ENCODE measurements at places on chromosomes 6 and 20. TPM values are rescaled to one million over a fixed set of nuclear protein-coding genes. Genes with fewer than 3 reads are reported as not detected.

GRCh38 chr6:100620085-100620840 is 155.5 kb upstream of the SIM1 start:
- DNase-seq: no peak

DNA sequence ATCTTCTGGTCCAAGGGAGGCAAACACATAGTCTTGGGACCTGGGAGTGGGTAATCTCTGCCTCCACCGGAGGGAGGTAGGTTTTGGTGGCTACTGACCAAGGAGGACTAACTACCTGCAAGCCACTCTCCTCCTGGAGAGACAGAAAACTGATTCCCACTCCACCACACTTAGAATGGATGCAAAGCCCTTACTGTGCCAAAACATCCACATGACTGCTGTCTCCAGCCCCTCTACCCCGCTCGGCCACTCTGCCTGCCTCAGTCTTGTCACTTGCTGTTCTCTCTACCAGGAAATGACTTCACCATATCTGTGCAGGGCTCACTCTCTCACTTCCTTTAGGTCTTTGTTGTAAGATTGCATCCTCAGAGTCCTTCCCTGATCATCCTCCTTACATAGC is 129.5 kb upstream of the ARG1 start:
- DNase-seq: no peak

The PHACTR1 gene
- total RNA-seq: 3.6 TPM

DNA sequence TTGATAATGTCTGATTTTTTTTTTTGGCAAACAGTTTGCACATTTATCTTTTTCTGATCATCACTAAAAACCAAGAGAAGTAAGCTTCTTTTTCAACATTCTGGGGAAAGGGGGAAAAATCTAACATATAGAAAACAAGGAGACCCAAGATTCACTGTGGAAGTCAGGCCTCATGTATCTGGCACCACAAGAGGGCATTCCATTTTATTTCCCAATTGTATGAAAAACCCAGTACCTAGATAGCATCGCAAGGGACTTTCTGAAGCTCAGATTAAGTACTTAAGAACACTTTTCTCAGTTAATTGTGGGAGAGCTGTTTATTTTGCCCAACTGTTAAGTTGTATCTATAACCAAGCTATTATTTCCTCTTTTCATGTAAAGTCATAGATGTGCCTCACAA is 152.9 kb downstream of the KLHL32 start:
- DNase-seq: no peak

The PBOV1 gene
- total RNA-seq: 2.2 TPM

GRCh38 chr6:147222160-147222838 is 18.1 kb downstream of the STXBP5 start:
- no peak for DNase-seq

DNA sequence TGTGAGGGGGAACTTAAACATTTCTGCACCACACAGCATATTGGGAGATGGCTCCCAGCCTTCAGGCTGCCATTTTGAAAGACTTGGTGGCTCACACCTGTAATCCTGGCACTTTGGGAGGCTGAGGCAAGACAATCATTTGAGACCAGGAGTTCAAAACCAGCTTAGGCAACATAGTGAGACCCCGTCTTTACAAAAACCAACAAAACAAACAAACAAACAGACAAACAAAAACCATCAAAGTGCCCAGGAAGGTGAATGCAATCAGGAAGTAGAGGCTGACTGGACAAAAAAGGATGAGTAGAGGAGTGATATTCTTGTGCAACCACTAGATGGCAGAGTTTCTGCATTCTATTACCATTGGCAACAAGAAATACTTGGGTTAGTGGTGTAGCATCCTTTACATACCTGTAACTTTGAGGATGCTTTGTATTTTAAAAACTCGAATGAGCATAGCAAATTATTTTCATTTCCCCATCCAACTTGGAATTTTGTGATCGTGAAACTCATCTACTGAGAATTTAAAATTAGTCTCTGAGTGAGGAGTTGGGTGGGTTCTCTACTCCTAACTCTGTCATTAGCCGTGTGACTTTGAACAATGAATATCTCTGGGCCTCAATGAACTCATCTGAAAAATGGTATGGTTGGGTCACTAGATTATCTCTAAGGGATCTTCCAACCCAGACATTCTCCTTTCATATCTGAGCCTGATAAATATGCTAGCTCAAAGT is 84.4 kb downstream of the CRYBG1 start:
- DNase-seq: peak; percentile 59

DNA sequence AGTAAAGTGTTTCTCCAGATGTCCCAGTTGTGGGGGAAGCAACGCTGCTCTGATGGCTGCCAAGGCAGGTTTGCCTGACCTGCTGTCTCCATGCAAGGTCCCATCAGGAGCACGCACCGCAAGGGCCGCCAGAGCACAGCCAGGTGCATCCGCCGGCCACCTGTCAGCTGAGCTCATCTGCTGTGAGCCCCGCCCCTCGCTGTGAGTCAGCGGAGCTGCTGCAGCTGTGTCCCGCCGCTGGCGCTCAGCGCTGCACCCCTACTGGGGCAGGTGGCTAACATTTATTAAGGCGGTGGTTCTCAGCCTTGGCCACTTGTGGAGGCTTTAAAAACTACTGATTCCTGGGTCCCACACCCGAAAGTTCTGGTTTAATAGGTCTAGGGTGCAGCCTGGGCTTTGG is 225.7 kb downstream of the UST start:
- DNase-seq: no peak

The TTLL9 gene
- total RNA-seq: 5.8 TPM

DNA sequence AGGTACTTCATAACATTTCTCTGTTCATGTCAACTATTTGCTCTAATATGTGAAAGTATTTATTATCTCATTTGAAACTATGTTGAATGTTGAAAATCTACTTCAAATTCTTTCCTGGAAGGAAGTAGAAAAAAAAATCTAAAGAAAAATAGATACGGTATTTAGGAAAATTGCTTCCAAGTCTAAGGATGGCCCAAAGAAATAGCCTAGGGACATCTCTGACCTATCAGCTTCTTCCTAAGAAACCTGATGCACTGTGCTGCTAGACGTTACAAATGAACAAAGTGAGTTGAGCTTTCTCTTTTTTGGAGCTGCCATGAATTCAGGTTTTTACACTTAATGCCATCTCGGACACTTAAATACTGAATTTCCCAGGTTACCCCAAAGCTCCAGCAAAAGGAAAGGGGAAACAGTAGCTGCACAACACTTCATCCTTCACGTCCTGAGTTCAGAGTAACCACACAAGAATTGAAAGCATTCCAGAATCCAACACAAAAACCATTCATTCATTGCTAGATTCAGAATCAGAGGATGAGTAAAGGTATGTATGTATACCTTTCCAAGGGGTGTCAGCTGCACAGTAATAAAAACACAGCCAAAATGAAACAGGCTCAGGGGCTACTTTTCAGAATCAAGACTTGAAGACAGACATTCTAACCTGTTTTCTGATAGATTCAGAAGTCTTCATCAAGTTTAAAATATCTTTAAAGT is 7.9 kb downstream of the RMND1 start:
- DNase-seq: no peak

GRCh38 chr20:56865055-56865454 is 235.9 kb downstream of the TFAP2C start:
- peak; percentile 53 for DNase-seq

DNA sequence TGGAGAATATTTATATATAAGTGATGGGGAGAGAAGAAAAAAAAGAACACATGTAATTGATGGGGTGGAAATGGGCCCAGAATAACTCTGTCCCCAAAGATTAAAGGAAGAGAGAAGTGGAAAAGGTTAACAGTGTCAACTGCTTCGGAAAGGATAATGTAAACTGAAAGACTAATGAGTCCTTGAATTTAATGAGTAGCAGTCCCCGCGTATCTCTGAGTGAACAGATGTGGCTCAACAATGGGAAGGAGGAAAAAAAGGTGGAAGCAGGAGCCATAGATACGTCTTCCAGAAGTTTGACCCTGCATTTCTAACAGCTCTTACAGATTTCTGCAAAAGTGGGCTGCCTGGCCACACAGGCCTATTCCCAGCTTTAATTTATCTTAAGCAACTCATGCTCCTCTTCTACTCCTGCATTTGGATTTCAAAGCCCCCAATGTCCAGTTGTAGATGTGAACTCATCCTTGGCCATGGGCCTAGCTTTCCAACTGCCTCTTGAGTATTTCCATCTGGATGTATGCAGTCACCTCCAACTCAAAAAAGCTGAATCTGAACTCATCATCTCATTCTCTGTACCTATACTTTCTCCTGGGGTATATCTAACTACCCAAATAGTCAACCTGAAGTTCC is 61.3 kb downstream of the DST start:
- no peak for DNase-seq

DNA sequence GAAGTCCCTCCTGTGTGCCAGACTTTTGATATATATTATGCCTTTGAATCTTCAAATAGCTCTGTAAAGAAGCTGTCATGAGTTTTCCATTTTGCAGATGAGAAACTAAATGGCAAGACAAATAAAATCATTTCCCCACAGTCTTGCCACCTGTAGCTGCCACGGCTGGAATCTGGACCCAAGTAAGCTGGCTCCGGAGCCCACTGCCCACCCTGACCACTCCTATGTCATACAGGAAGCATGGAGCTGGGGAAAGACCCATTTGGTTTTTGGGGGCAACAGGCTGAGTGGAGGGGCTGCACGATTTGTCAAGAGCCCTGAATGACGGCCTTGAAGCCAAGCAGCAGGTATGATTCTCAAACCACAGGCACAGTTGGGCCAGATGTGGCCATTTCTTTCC is 10.0 kb upstream of the SIRPA start:
- DNase-seq: no peak

DNA sequence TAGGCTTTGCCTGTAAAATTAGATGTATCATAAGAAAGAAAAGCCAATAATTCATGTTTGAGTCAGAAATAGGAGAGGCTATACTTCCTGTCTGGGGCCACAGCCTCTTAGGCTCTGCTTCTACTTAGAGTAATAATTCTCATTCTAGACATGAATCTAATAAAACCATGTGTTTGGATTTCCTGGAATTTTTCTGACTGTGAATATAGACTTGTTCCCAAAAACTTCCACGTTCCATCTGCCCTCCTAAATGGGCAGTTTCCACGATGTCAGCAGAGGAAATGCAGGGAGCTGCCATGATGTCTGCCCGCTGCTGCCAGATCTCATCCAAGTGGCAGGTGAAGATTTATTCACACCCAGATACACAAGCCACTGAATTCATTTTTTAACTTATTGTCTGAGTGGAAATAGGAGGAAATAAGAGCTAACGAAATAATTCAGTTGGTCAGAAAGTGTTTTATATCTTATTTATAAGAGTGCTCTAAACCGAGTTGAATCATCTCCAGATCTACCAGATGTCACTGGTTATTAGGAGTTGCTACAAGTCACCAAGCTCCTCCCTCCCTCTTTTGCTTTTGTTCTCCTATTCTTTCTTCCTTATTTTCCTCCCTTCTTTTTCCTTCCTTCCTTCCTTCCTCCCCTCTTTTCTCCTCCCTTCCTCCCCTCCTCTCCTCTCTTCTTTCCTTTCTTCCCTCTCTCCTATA is 69.3 kb downstream of the ALDH8A1 start:
- peak; percentile 26 for DNase-seq

DNA sequence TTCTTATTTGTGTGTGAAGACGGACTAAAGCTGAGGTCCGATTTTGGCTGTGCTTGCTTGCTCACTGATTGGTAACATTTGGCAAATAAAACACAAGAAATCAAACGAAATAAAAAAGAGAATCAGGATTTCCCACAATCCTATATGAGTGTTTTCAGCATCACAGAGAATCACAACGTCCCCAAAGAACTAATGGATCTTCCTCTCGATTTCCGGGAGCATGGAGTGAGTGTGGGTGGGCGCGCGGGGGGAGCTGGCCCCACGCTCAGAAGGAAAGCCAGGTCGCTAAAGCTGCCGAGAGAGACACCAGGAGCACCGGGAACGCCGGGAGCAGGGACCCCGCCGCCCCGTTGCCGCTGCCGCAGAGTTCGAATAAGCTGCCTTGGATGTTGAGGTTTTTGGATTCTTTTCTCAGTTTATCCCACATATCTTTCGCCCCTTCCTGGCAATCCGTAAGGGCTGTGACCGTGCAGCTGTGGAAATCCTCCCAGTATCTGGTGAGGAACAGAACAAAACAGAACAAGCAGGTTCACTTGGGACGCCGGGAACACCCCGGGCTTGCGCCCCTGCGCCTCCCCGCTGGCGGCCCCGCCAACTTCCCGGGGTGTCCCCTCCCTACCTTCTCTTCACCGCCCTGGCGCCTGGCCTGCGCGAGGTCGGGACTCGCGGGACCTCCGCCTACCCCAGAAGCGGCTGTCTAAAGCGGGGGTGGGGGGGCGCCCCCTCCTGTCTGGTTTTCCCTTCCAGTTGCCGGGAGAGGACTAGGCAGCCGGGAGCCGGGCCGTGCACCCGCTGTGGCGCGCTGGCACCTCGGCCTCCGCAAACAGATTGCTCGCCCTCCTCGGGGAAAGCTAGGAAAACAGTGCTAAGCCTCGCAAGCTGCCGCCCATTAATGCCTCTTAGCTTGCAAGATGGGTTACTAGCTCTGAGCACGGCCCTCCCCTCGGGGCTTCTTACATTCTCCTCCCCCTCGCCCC is 7.7 kb downstream of the NRN1 start:
- no peak for DNase-seq

GRCh38 chr6:149033454-149033853 is 284.1 kb upstream of the TAB2 start:
- no peak for DNase-seq

GRCh38 chr6:149964308-149965193 is 808 bp downstream of the ULBP1 start:
- peak; percentile 12 for DNase-seq

GRCh38 chr6:160178271-160178670 is 56.7 kb downstream of the SLC22A1 start:
- DNase-seq: no peak

The HLA-DRB1 gene
- total RNA-seq: 25.5 TPM

GRCh38 chr6:106512048-106512967 is 117.0 kb downstream of the RTN4IP1 start:
- DNase-seq: peak; percentile 43

The HCK gene
- total RNA-seq: 6.0 TPM

- no peak for DNase-seq
Observed at GRCh38 chr6:4645713-4646360, 130.4 kb upstream of the CDYL start.
